ENCODE measurements at places on chromosomes 13 and 19.

DNA sequence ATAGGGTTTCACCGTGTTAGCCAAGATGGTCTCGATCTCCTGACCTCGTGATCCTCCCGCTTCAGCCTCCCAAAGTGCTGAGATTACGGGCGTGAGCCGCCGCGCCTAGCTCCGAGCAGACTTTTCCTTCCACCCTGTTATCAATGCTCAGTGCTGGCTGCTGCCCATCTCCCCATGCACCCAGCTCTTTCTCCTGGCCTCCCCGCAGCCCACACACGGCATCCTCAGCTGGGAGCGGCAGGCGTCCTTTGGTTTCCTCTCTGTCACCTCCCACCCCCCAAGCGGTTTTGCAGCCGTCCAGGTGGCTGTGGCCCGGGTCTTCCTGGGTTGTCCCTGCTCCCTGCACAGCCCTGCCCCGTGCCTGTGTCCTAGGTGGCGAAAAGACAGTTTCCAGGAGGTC, 12.1 kb downstream of the PRR22 start:
- DNase-seq = no peak

GRCh38 chr19:38392707-38393308, 4.3 kb downstream of the SPRED3 start:
- DNase-seq = no peak

DNA sequence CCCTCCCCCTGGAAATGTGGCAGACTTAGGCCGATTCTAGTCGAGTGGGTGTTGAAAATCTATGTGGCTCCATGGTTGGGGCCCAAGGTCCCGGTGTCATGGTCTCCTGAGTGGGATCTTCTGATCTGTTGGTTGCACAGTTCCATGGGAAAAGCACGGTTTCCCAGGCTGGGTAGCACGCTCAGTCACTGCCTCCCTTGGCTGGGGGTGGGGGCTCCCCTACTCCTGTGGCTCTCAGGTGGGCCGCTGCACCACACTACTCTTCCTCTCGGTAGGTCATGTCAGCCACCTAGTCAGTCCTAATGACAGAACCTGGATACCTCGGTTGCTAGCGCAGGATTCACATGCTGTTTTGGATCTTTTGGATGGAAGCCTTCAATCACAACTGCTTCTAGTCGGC, 247.0 kb downstream of the SPRY2 start:
- DNase-seq = no peak

DNA sequence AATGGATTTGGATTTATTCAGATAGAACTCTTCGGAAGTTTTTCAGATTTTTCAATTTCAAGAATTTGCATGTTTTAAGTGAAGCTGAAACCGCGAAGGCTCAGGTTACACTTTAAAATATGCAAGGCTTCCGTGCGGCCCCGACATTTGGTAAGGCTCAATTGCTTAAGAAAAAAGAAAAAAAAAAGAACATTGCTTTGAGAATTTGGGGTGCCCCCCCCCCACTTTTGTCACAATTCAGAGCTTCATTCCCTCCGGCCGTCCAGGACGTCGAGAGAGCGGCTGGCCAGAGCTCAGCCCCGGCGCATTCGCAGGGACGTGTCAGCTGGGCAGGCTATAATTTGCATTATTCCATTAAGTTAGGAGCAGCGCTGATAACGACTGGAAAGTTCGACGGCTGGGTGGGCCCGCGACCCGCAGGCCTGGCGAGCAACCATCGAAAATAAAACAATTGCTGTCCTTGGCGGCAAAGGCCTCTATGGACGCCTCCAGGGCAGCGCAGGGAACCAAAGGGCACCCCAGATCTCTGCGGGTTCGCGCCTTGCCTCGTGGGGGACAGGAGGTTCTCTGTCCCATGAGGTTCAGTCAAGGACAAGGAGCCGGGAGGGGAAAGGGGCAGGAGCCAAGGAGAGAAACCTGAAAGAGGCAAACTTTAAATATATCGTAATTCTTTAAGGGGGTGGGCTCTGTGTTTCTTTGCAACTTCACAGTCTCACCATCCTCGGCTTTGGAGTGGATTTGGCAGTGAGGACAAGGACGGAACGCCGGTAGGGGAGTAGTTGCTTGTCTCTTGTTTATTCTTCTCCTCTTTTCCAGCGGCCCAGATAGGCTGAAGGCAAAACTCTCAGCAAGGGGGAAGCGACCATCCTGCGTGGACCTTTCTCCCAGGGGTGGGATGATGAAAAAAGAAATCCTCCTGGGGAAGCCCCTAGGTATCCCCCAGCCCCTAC, 7.0 kb downstream of the SOX21 start:
- DNase-seq = no peak

- DNase-seq = no peak
Observed at GRCh38 chr19:3537101-3537437, 1.9 kb upstream of the TEKTIP1 start.

DNA sequence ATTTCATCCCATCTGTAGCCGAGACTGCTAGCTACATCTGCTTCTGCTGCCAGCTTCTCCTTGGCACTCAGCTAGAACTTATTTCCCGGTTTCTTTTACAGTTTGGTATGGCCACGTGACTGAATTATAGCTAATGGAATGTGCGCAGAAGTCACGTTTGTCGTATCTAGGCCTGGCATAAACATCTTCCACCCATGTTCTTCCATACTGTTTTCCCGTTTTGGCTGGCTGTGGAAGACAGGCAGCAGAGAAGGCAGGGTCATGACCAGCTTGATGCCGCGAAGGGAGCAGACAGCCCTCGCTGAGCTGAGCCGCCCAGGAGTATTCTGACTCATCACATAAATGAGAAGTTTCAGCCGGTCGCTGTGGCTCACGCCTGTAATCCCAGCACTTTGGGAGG, 186.7 kb downstream of the RFC3 start:
- DNase-seq = no peak

DNA sequence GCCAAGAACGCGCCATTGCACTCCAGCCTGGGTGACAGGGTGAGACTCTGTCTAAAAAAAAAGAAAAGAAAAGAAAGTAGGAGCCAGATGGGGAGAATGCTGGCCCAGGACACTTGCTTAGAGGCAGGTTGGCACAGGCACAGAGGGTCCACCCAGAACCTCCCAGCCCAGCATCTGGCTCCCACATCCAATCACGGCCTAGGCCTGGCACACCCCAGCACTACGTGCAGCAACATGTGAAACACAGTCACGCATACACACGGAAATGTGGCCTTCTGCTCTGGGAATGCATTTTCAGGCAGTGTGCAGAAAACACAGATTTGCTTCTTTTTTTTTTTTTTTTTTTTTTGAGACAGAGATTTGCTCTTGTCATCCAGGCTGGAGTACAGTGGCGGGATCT, 20.9 kb upstream of the FOSB start:
- no peak for DNase-seq

DNA sequence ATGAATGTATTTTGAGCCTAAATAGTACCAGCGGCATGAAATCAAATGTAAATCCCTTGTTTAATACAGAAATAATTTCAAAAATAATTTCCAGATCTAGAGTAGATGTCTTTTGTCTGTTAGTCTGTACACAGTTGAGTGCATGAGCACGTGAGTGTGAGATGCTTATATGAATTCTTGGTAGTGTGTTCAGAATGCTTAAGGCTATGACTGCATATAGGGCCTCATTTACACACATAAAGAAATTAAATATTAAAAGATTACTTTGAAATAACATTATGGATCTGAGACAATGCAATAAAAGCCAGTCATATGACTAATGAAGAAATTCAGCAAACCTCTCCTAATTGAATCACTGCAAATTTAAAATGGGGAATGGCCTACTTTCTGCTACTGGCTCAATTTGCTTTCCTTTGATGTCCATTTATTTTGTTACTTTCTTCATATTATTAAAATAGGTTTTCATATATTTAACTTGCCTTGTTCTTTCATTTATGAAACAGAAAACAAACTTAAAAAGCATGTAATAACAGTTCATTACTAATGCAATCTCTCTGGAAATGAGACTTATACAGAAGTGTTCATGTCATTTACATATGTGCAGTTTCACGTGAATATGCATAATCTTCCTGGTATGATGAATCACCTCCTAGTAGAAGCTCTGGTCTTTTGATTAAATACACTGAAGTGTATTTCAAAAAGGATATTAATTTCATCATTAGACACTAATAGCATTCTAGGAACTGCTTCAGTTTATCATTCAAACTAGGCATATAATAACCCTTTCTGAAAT, 4.5 kb downstream of the AMER2 start:
- DNase-seq = peak; percentile 5

DNA sequence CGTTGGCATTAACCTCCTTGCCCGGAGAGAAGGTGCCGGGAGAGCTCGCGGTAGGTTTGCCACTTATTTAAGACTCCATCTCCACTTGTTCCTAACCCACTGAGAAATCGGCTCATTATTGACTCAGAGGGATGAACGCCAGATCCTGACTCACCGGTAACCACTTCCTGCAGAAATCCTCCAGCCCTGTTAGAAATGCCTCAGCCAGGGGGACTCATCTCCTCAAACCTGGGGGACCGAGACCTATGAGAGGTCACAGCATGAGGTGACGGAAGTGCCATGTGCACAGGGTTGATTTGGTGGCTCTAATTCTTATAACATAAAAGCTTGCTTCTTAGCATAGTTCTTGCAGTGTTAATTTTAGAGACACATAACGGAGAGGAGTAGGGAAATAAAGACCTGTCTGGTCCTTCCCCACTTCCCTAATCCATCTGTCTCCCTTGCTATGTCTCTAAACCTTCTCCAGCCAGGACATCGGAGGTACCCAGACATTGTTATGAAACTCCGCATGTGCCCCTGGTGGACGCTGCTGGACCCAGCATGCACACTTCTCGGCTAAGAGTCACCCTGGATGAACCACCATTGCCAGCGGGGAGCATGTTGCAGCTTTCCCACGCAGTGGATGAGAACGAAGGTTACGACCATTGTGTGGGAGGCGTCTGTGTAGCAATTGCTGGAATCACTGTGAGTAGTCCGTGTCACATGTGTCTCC, 158.9 kb downstream of the EFNB2 start:
- DNase-seq = no peak

DNA sequence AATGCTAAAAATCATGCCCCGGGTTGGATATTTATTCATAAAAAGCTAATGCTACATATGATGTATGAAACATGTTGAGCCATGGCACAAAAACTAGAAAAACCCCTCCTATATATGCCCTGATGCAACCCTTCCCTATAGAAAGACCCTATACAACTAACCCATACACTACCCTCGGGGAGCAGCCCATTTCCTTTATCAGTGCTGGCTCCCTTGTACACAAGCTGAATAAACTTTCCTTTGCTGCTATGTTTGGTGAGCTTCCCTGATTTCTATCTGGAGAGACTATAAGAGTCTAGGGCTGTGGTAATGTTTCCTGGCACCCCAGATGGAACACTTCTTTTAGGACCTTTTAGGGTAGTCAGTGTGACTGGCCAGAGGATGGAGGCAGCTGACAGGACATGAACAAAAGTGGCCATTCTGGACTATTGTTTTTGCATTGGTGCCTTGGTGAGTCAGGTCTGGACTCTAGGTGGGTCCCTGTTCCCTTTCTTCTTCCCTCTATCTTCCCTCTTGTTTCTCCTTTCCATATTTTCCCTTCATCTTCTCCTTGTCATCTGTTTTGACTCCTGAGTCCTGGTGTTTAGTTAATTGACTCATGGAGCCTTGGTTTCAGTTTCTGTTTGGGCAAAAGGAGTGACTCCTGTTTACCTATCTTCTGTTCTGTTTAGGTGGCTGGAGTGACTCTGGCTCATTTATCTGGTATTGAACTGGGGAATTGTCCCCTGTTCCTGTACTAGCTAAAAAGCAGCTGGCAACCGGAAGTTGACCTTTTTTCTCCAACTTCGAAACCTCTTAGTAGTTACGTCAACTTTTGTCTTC, 1321.8 kb upstream of the PCDH9 start:
- no peak for DNase-seq

GRCh38 chr19:46731007-46731501, 14.1 kb upstream of the PRKD2 start:
- no peak for DNase-seq

DNA sequence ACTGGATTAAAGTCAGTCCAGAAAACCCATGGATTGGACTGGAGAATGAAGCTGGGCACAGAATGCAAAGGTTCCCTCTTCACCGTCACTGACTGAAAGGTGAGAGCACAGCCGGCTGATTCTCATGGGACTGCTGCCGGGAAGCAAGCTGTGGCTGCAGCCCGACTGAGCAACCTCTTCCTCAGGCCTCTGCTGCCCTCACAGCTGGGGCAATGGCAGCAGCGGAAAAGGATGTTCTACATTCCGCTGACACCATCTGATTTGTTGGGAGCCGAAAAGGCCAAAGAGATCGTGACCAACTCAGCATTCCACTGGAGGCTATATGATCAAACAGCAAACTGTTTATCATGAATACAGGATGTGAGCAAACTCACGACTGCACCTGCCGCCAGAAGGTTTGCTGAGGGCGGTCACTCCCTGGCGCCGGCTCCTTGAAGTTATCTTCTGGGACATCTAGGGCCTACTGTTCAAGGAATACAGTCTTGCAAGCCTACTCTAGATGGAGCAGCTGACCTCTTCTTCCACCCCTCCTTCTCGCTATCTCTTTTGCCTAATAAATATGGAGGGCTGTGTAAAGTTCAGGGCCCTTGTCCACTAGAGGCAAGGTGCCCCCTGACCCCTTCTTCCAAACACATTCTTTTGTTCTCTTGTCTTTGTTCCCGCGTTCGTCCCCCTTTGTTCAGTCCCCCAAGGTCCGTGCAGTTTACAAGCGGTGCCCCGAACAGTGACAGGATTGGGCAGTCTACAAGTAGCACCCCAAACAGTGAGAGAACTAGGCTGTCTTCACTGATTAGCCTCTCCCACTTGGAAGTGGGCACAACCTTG, 19.6 kb upstream of the SIGLEC6 start:
- DNase-seq = no peak

- DNase-seq = no peak
Observed at GRCh38 chr13:40377783-40378182, 288.7 kb downstream of the FOXO1 start.

DNA sequence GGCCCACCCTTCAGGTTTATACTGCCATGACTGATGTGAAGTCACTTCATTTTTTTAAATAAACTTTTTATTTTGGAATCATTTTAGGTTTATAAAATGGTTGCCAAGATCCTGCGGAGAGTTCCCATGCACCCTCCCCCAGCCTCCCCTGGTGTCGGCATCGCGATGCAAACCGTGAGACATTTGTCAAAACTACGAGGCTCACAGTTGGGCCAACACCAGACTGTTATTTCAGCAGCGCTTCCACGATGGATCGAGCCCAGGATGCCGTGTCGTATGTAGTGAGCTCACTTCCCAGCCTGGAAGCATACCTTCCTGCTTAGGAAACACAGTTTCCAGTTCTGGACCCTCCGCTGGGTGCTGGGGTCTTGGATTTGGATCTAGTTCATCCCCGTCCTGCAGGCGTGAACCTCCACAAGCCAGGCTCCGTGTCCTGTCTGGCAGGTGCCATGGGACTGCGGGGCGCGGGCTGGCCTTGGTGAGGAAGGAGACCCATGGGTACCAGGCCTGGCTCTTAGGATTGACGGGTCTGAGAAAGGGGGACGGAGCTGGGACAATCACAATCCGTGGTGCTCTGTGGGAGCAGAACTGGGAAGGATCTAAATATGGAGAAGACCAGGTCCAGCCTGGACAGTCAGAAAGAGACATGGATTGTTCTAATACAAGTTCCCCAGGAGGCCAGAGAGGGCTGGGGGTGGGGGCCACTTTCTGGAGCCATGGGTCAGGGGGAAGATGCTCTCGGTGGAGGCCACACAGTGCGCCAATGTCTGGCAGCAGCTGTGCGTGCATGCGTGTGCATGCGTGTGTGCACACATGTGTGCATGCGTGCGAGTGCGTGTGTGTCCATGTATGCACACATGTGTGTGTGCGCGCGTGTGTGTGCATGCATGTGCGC, 2.4 kb upstream of the SBK2 start:
- no peak for DNase-seq
